Germinal center (tissue), 1 donor: ENCODE measurements at places on chromosomes 12 and 14.

DNA sequence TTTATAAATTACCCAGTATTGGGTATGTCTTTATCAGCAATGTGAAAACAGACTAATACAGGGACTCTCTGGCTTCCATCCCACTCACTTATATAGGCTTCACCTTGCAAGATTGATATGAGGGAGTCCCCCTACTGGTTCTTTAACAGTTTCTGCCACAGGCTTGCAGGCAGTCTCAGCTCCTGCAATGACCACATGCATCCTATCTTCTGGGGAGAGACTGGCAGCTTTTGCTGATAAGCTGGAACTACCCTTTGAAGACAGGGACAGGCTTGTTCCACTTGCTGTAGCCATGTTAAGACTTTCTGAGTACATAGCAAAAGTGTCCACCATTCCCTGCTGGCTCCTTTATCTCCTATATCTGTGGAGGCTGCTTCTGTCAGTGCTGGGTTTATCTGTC is 531.7 kb upstream of the FLRT2 start:
- DNase-seq = no peak

DNA sequence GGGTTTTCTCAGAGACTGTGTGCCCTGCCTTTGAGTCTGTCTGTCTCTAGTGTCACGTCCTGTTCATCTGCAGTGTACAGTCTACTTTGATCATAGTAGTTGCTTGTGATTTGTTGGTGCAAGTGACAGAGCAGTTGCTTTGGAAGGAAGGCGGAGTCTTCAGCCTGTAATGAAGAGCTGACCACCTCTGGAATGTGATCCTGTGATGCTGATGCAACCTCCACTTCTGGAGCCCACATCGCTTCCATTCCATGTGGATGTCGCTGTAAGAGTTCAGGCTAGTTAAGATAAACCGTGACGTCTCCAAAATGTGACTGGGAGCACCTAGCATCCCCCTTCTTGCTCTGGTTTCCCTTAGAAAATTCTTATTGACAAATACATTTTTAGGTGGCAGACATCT is 51.8 kb downstream of the PELI2 start:
- DNase-seq = no peak

DNA sequence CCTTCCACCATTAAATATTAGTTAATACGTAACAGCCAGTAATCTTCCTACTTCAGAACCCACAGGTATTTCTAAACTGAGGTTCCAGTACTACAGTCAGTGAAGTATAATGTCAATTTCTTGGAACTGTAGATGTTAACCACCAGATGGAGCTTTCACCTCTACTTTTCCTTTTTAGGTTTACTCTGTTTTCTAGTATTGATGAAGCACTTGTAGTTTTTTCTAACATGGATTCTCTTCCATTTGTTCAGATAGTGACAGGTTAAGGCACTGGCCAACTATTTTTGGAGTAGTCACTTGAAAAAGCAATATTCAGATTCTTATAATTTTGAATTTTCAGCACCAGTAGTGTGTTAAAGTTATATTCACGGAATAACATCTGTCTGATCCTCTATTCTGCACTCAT is 4.6 kb upstream of the SEC23A start:
- DNase-seq = peak; percentile 47

DNA sequence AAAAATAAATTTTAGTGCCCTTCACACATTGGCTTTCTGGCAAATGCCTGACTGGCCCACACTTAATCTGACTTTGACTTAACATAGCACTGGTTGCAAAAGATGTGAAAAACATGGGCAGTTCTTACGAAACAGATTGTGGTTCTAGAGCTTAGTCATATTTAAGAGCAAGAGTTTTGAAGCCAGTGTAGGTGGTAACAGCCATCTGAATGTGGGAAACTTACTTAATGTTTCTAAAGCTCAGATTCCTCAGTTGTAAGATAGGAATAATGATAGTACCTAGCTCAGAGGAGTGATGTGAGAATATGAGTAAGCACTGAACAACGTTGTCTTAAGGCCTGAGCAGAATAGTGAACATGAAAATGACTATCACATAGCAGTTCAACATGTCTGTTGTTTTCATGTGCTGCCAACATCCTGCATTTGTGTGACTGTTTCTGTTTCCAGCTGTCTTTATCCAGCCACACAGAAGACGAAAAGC is 262.7 kb downstream of the SYT1 start:
- DNase-seq = no peak

DNA sequence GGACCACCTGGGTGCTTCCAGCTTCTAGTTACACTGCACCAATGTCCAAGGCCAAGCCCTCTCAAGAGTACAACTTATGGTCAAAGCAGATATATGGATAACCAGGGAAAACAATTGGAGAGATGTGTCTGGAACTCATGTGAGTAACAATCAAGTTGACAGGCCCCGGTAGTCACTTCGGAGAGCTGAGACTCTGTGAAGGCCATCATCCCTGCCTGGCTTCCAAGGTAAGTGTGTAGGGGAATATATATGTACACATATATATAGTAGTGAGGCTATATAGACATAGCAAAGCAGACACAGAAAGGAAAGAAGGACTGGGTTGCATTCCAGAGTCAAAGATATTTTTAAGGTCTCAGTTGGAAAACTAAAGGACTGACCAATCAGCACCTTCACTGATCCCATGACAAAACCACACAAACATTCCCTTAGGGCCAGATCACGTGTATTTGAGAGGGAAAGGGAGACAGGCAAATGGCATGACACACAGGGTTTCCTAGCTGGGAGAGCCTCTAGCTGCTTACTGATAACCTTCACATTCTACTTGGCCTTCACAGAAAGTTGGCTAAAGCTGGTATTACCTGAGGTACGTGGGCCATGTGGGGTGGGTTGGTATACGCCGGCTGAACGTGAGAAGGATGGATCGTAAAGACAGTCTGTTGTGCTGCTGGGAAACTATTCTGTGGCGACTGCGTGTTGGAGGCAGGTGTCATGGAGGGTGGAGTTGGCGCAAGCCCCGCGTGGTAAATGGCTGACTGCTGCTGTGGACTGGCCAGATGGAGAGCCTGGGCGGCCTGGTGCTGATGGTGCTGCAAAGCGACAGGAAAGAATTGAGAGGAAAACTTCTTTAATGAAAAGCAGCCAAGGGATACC is 50.0 kb downstream of the SH2B3 start:
- DNase-seq = no peak

GRCh38 chr14:37900561-37900960 is 305.1 kb downstream of the TTC6 start:
- no peak for DNase-seq

- DNase-seq = no peak
Measured at GRCh38 chr14:98633380-98633779, 638.6 kb downstream of the BCL11B start.

GRCh38 chr14:33376510-33376909 is 437.8 kb downstream of the NPAS3 start:
- no peak for DNase-seq
